ENCODE measurements at places on chromosomes 11 and 22. TPM values are rescaled to one million over a fixed set of nuclear protein-coding genes. Genes with fewer than 3 reads are reported as not detected.

DNA sequence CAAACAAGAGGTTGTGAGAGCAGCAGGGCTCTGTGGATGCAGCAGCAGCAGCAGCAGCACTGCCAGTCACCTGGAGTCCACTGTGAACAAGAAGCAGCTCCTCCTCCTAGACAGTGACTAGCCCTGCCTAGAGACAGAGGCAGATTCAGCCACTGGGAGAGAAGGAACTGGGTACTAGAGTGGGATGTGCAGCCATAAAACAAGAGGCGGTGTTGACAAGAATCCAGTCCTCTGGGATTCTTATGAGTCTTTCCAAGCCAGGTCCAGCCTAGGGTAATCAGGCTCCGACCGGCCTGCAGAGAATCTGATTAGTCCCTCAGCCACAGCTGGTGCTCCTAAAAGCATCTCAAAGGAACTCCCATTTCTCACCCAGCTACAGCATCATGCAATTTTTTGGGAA, 83.9 kb upstream of the USP47 start:
- DNase-seq: no peak

DNA sequence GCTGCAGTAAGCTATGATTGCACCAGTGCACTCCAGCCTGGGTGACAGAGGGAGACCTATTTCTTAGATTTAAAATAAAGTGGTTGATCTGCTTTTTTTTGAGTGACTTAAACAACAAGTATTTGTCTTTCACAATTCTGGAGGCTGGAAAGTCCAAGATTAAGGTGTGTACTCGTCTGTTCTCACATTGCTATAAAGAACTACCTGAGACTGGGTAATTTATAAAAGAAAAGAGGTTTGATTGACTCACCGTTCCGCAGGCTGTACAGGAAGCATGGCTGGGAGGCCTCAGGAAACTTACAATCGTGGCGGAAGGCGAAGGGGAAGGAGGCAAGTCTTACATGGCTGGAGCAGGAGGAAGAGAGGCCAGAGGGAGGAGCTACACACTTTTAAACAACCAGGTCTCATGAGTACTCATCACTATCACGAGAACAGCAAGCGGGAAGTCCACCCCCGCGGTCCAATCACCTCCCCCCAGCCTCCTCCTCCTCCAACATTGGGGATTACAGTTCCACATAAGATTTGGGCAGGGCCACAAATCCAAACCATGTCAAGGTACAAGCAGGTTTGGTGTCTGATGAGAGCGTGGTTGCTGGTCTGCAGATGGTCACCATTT, 19.7 kb upstream of the OSBPL5 start:
- DNase-seq: no peak

DNA sequence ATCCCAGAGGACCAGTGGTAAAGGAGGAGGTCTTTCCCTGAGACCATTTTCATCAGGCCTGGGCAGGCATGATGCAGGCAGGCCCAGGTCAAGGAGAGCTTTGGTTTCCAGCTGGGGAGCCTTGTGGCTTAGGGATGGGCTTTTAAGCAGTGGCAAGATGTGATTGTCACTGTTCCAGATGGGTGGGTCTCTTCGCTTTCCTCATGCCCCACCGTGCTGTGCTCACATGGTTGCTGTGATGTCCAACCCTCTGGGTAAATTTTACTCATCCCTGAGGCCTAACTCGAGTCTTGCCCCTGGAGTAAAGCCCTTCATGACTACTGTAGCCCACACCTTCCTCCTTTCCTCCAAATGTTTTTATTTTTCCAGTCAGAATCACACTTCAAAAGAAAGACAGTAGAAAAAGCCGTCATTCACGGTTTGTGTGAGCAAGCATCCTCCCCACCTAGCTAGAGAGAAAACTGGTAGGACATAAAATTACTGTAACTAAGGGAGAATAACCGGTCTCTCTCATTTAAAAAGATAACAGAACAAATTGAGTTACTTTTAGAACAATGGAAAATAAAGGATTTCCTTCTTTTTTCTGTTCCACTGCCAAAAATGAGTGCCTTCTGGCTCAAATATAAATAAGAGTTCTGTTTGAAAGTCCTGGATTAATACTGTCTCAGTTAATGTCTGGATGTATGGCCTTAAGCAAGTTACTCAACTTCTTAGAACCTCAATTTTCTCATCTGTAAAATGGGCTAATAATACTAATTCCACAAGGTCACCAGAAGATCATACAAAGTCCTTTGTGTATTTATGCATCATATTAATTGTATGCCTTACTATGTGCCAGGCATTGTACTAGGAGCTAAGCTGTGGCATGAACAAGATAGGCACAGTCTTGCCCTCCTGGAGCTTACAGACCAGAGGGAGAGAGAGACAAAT, 84.9 kb downstream of the ME3 start:
- no peak for DNase-seq

- DNase-seq: peak; percentile 15
Measured at GRCh38 chr11:6755303-6755952, 16.3 kb downstream of the OR2AG2 start.

- DNase-seq: no peak
Measured at GRCh38 chr22:19168088-19168890, 10.2 kb downstream of the SLC25A1 start.

DNA sequence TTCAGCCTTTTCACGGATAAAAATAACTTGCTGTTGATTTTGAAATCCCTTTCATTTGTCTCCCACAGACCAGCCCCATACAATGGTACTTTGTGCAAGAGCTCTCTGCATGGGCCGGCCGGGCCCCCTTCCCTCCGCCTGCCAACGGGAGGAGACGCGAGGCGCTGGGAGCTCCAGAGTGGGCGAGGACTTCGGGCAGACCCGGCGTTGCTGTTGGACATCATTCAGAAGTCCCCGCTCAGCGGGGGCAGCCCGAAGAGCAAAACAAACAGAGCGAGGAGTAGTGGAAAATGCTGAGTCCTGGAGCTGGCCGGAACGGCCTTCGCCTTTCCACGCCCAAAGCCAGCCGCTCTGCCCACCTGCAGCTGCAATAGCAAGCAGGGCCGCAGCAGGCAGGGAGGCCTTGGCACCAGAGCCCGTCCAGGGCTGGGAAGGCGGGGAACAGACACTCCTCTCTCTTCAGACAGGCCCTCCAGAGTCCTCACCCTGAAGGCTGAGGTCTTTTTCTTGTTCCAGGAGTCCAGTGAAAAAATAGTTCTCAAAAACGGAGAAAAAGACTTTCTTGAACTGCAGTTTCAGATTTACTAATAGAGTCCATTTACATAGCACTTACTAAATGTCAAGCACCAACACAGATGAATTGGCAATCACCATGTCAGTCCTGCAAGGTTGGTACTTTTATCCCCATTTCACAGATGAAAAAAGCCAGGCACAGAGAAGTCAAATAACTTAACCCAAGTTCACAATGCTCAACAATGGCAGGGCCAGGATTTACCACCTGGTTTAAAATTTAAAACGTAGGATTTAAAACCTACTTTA, 135.5 kb downstream of the ETS1 start:
- DNase-seq: peak; percentile 19

DNA sequence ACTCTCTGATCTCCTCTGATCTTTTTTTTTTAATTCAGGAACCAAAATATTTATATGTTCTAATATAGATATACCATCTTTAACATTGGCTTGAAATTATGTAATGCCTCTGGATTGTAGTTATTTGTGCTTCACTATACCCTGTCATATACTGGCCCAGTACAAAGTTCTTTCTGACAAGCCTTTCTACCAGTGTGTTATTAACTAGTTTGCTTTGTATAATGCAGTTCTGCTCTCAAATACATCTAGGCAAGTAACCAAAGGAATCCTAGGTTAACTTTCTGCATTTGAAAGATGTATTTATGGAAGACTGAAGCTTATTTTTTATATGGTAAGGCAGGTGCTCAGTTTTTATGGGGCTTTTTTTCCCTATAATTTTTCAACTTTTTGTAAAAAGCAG, 36.1 kb downstream of the ARHGEF12 start:
- no peak for DNase-seq

GRCh38 chr11:69449320-69450063, 32.0 kb upstream of the LINC01488 start:
- DNase-seq: peak; percentile 75

DNA sequence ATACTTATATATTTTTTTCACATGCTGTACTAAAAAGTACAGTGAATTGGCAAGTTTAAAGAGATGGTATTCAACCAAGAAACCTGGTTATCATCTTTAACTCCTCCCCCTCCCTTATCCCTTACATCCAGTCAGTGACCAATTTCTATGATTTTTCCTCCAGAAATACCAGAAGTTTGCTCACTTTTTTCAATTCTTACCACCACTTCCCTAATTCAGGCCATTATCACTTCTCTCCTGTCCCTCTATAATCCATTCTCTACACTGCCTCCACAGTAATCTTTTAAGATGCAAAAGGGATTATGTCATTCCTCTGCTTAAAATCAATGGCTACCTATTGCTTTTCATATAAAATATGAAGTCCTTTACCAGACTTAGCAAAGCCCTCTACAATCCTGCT, 62.8 kb downstream of the CEP57 start:
- DNase-seq: no peak

GRCh38 chr11:13051257-13051656, 42.1 kb downstream of the RASSF10 start:
- DNase-seq: peak; percentile 62

DNA sequence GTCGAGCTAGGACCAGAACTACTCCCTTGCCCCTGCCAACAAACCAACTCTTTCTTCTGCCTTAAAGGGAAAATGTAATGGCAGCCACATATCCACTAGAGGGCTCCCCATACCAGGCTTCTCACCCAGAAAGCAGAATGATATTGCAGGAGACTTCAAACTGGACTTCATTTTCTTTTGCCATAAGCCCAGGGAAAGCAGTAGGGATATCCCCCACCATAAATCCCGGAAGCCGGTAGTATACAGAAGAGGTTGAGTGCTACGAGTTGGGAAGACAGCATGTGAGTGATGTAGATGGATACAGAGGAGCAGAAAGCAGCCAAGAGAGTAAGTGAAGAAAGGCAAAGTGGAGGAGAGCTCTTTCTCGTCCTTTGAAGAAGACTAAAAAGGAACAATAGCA, 12.1 kb downstream of the PLAAT5 start:
- peak; percentile 58 for DNase-seq

DNA sequence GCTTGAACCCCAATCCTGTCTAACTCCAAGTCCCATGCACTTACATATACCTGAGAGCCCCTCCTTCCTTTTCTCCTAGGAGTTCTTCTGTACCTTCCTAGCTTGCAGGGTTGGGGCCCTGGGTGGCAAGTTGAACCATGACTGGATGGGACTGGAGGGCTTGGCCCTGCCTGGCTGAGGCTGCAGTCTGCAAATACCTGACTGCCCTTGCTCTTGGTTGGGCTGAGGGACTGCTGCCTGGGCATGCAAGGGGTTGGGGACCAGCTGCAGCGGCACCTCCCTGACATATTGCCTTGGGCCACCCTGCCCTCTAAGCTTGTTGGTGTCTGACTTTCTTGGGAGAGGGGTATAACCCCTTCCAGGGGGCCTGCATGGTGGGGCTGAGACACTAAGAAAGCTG, 9.8 kb upstream of the SLC39A13 start:
- DNase-seq: no peak

GRCh38 chr11:110173811-110174644, 80.8 kb downstream of the ZC3H12C start:
- DNase-seq: peak; percentile 72

DNA sequence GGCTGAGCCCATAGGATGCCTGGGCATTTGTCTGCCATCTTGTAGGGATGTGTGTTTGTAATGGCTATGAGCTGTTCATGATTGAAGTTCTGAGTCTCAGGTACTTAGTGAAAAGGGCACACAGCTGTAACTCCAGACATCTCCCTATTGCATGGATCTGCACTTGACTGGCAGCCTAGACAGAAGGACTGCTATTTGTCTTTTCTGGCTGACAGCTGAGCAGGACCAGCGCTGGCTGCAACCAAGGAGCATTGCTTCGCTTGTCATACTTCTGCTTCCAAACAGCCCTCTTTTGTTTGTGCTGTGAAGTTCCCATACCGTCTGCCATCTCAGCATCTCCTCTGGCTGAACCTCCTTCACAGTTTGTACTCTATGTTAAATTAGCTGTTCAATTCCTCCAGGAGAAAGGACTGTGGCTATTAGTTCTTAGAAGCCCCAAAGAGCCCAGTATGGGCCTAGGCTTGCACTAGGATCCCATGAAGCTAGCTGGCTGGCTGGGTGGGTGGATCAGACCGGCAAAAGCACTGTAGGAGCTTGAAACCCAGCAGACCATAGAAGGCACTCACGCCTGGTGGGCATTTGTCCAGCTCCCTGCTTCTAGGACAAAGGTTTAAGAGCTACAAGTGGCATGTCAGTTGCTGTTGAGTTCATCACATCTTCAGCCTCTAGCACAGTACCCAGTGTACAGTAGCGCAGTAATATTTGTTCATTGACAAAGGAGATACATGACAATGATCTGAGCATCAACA, 20.4 kb downstream of the HIRA start:
- DNase-seq: no peak

GRCh38 chr22:33962409-33962808, 42.1 kb upstream of the LARGE1 start:
- DNase-seq: no peak

DNA sequence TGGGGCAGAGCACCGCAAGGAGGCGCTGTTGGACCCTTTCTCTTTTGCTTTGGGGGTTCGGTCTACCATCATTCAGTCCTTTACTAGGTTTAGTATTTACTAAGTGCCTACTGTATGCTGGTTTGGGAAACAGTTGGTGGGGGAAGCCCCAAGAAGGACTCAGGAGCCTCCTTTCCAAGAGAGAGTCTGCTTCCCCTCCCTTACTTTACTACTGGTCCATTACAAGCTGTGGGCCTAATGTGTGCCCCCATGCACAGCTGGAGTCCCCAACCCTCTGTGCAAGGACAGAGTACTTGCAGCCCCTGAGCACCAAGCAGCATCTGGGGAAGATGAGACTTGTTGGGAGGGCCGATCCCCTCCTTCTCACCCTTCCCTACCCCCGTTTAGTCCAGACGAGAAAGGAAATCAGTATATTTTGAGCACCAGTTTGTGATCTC, 876 bp upstream of the UBE2L6 start:
- no peak for DNase-seq

GRCh38 chr22:22075382-22076163, 93.0 kb upstream of the TOP3B start:
- no peak for DNase-seq

DNA sequence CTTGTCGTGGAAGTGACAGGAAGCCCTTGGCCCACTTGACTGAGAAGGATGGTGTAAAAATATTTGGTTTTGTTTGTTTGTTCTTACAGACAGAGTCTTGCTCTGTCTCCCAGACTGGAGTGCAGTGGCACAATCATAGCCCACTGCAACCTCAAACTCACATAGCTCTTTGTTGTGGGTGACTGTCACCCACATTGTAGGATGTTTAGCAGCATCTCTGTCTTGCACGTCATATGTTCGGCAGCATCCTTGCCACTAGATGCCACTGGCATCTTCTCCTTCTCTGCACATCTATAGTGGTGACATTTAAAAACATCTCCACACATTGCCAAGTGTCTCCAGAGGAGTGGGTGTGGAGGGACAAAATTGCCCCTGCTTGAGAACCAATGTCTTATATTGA, 56.8 kb downstream of the PRR5L start:
- DNase-seq: no peak

- no peak for DNase-seq
Measured at GRCh38 chr11:88375927-88376470, 38.5 kb upstream of the CTSC start.

- DNase-seq: no peak
Measured at GRCh38 chr11:103420593-103420992, 311.4 kb downstream of the DYNC2H1 start.

- DNase-seq: no peak
Measured at GRCh38 chr22:30471616-30472318, at the start of gene SEC14L3. SEC14L3 (minus strand) TSS chr22:30472017; CDS start chr22:30471958, 59 bp downstream.

WT1 gene
- 10.7 TPM for total RNA-seq

SLC22A8 gene
- not detected for total RNA-seq

OR4C46 gene
- total RNA-seq: not detected

ROBO3 gene
- 5.4 TPM for total RNA-seq

CCDC15 gene
- total RNA-seq: 5.8 TPM

C11orf91 gene
- total RNA-seq: not detected

PDGFD gene
- not detected for total RNA-seq

SCUBE2 gene
- total RNA-seq: 0.51 TPM

Measured in Daoy (cell line).